M059J (cell line): ENCODE measurements at places on chromosomes 4 and X. TPM values are rescaled to one million over a fixed set of nuclear protein-coding genes. Genes with fewer than 3 reads are reported as not detected.

DNA sequence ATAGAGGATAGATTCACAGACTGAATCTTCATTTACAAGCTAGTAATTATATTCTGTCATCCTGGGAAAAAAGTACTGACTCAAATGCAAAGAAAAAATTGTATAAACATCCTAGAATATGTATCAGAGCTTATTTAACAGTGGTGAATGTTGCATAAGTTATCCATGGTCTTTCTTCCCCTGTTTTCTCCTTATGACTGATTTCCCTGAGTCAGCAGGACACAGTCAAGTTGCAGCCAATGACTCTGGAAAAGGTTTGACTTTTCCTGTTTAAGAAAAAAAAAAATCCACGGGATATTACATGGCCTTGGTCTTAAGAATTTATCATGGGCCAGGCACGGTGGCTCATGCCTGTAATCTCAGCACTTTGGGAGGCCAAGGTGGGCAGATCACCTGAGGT lies 36.5 kb downstream of the INPP4B start:
- no peak for DNase-seq

ADH1A gene
- not detected in 2 replicates for total RNA-seq

GBA3 gene
- total RNA-seq = not detected in 2 replicates

DNA sequence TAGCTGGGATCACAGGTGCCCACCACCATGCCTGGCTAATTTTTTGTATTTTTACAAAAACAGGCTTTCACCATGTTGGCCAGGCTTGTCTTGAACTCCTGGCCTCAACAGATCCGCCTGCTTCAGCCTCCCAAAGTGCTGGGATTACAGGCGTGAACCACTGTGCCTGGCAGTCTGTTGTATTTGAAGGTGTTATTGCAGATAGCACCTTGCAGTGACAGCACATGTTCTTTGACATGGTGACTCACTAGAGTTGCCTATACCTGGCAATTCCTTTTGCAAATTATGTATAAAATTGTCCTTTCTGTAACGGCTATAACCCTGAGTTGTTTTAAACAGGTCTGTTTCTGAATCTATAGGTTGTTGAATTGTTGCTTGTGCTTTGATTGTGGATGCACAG lies 7.9 kb downstream of the OGT start:
- DNase-seq = no peak

PCYT1B gene
- total RNA-seq = 0.57 and 4.6 TPM in 2 replicates

DNA sequence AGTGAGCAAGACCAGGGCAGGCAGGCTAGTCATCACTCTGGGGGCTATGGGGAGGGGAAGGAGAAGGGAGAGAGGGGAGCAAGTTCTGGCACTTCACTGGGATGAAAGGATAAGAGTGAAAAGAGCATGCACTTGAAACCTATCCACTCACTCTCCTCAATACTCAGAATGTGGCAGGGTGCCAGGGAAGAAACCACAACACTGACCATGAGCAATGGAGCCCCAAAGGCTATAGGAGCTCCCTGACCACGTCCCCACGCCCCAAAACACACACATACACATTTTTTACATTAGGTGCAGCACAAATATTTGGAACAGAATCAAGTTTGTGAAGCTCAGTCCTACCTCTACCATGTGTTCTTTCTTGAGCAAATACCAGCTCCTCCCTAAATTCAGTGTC lies 132.2 kb downstream of the IDS start:
- DNase-seq = peak; percentile 58

S100P gene
- total RNA-seq = not detected in 2 replicates

GRCh38 chrX:103464072-103464773 lies 55.1 kb downstream of the RAB40A start:
- peak; percentile 59 for DNase-seq

GRCh38 chrX:56232221-56233082 lies at the start of gene KLF8:
Gene KLF8 (plus strand): TSS chrX:56232356. CDS start chrX:56233335, 979 bp downstream.
- no peak for DNase-seq
